ENCODE measurements at places on chromosomes 11 and 22.
A peak's percentile ranks its signal among the peaks of the same experiment; 100 is the strongest.

DNA sequence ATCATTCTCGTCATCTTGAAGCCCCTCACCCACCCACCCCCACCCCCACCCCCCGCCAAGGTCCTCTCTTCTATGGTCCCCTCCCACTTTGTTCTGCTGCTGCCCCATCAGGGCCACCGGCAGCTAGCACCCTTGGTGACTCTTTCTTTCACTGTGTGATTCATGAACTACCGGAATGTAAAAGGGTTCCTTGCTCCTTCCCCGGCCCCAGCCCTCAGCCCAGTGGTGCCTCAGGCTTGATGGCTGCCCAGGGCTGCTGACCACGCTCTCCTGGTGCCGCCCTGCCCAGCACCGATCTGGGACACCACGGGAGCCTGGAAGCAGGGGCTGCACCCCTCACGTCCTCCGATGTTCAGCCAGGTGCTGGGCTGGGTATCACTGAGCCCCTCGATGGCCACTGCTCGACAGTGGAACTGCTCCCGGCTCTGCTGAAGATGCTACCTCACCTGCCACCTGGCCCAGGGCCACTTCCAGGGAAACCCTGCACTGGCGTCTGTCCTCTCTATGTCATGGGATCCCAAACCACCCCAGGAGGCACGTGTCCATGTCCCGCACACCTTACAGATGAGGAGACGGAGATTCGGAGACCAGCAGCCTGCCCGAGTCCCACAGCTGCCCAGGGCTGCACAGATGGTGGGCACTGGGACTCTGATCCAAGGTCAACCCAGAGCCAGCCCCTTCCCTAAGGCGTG is 39.7 kb downstream of the IGLL5 start:
- no peak for DNase-seq

- no peak for DNase-seq
Measured at GRCh38 chr11:68821670-68822069, 20.0 kb downstream of the CPT1A start.

- no peak for DNase-seq
Measured at GRCh38 chr11:7219491-7219890, 32.2 kb upstream of the SYT9 start.

GRCh38 chr11:825366-826226 is 2.1 kb upstream of the CRACR2B start:
- no peak for DNase-seq

GRCh38 chr11:87421422-87421821 is 383.7 kb downstream of the TMEM135 start:
- DNase-seq = peak; percentile 94

DNA sequence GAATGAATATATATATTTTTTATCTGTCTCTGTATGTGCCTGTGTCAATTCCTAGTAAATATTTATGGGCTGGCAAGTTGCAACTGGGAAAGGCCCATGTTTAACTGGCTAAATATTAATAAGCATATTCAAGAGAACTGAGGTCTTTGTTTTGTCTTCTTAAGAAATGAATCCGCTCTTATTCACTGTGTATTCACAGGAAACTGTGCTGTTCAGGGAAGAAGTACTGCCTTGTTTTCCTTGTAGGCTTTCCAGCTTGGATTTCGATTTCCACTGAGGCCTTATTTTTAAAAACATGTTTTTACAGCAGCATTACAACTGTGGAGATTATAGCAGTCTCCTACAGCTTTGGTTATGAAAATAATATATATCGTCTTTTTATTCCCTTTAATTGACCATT is 64.7 kb downstream of the LDLRAD3 start:
- DNase-seq = peak; percentile 65

DNA sequence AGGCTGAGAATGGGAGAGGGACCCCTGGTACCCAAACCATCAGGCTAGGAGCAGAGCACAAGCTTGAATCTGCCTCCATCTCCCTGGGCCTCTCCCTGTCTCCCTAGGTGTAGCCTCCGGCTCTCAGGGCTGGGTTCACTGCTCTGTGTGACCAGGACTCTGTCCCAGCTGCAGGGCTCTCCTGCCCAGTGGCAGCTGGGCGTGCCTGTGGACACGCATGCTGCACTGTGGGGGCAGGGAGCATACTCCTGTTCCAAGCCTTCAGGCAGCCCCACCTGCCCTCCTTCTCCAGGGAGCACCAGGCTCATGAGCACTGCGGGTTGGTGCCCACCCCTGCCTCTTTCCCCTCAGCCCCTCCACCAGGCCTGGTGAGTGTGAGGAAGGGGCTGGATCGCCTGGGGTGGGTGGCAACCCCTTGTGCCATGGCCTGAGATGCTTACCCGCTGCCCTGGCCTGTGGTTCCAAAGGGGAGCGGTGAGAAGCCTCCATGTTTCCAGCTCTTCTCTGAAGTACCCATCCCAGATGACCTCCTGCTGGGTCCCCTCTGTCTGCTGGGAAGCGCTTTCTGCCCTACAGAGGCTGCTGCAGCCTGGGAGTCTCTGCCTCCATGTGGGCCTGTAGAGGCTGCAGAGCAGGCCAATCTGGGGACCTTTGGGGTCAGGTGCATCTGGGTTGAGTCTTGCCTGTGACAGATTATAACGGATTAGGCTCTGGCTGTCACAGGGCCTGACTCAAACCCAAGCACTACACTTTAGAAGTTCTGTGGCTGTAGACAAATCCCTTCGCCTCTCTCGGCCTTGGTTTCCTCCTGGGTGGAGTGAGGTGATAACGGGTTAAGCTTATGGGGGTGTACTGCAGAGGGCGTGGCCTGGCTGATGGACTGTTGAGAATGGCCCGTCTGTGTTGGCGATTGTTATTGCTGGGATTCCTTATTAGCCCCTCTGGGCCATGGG is 43.7 kb downstream of the WNT11 start:
- no peak for DNase-seq

DNA sequence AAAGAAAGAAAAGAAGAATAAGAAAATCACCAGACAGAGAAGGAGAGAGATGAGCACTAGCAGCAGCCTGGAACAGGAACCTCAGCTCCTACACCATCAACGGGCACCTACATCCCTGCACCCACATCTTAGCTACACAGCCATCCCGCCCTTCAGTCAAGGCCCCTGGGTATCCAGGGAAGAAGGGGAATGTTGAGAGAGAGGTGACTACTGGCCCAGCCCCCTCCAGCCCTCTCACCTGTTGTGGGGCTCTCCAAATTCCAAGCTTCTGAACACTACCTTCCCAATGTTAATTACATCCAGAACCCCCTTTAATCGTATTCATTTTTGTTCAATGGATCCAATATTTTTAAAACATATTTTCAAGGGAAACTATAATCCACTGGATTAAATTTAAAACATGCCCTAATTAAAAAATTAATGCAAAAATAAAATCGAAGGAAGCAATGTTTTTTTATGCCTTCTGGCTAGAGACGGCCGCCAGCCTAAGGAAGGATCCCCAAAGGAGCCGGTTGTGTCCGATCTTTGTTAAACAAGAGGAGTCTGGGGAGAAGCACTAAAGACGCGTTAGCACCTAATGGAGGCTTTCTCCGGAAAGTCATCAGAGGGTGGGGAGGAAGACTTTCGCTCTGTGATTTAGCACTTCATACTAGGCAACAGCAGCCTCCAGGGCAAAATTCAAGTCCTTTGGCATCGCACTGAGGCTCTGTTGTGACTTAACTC is 9.5 kb downstream of the TPST2 start:
- DNase-seq = no peak

DNA sequence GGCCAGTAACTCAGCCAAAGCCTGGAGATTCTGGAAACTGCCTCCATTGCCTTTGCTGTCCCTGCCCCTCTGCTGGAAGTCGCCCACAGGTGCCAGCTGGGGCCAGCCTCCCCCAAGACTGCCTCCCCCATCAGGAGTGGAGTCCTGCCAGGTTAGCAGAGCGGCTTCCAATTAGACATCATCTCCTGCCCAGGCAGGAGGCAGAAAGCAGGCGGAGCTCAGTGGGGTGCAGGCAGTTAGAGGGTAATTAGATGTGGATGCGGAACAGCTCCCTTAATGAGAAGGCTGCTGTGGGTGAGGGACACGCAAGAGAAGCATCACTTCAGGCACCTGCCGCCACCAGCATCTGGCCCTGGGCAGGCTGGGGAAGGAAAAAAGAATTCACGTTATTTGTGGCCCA is 90.9 kb upstream of the TP53I11 start:
- no peak for DNase-seq

DNA sequence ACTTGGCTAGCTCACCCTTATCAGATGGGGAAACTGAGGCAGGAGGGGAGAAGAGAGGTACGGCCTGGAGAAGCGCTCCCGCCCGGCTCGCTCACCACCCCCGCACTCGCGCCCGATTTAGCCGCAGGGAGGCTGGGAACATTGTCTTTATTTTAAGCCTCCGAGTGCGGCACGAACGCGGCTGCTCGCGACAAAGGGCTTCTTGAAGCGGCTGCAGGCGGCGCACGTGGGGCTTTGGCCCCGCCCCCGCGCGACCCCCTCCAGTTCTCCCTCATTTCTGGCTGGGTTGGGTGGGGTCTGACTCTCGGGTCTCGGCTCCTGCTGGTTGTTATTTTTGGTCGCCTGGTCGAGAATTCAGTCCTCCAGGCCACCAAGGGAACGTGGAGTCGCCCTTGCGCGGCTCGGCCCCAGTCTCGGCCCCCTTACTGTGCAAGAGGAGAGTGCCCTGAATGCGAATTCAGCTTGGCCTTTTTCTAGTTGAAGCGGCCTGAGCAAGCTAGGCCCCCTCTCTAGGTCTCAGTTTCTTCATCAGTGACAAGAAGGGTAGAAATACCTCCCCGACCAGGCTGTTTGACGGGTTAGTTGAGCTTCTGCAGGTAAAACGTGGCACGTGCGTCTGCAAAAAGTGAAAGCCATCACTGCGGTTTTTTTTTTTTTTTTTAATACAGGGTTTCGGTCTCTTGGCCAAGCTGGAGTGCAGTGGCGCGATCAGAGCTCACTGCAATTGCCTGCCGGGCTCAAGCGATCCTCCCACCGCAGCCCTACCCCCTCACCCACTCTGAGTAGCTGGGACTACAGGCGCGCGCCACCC is 2.6 kb upstream of the CHRM1 start:
- DNase-seq = no peak

DNA sequence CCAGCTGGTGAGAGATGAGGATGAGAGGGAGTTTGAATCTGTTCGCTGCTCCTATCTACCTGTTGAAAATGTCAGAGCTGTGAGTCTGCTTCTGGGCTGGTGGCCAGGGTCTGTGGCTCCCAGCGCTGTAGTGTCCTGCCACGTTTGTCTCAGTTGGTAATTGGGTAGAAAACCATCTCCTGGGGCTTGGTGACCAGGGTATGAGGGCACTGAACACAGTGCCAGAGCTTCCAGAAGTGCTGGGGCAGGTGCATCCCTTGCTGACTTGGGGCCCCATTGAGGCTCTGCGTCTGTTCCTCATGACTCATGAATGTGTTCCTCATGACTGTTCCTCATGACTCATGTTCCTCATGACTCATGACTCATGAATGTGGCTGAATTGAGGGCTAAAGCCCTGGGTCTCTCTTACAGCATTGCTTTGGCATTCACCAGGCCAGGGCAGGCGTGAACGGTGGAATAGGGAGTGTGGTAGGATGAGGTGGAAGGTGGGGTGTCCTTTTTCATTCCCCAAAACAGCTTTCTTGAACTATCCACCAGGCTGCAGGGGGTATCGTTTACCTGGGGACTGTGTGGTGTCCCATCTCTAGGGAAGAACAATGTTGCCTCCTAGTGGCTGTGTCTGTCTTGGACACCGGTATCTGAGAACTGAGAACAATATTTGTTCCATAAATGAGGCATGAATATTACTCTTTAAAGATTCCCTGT is 139.5 kb downstream of the COMMD9 start:
- DNase-seq = peak; percentile 98

- no peak for DNase-seq
Measured at GRCh38 chr22:47173535-47174021, 411.1 kb downstream of the TBC1D22A start.

All from fibroblast of the aortic adventitia (primary cell).